ENCODE measurements at places on chromosomes 7 and 10. TPM values are rescaled to one million over a fixed set of nuclear protein-coding genes. Genes with fewer than 3 reads are reported as not detected.

Gene ANKRD61
- total RNA-seq, result not detected

Gene DENND2A
- total RNA-seq, result 25.4 TPM

Gene ASZ1
- total RNA-seq, result not detected

Gene ZNHIT1
- total RNA-seq, result 42.4 TPM

Gene TWNK
- 13.3 TPM for total RNA-seq

Gene WDR91
- 1.5 TPM for total RNA-seq

Gene ZNF117
- total RNA-seq, result 0.94 TPM

Gene CHAT
- not detected for total RNA-seq

DNA sequence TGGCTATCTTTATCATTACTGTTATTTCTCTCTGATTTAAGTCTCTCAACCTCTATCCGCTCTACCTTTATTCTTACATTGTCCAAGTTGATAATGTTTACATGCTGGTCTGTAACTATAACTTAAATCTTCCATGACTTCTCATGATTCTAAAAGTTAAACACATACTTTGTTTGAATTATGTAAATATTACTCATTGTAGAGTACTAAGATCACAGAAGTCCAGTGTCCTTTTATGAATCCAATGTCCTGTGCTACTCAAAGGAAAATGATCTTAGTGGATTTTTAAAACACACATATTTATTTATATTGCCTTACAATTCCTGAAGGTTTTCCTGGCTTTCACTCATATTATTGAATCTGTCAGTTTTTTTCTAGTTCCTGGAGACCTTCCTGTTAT lies 70.9 kb downstream of the BBS9 start:
- no peak for DNase-seq

DNA sequence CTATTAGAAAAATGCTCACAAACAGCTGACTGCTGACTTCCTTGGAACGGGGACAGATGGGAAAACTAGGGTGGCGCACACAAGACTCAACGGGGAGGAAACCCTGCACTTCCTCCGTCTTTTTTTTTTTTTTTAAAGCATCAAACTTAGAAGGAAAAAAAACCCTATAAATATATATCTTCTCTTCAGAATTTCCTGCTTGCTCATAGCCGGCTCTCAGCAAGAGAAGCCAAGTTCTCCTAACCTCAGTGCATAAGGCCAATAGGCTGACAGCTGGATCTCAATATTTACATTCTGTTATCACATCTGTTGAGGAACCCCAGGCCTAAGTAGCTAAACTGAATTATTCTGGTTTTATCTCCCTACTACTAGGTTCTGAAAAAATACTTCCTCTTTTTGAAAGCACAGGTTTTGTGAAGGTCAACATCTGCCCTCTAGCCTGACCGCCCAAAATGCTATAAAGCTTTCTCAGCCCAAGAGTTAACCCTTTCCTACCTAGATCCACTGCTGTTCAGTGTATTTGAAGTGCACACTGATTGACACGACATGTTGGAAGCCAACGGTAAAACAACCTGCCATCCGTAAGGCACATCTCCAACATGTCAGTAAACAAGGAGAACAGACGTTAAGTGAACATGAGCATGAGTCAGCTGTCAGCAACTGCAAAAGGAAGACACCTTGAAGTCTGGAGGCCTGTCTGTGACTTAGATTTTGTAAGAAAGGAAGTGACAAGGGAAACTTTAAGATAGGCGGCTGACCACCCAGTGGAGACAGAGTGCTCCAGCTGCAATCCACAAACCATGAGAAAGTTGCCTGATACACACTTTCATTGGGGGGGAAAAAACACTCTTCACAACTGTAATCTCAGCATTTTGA lies 83.8 kb downstream of the EBLN1 start:
- no peak for DNase-seq

DNA sequence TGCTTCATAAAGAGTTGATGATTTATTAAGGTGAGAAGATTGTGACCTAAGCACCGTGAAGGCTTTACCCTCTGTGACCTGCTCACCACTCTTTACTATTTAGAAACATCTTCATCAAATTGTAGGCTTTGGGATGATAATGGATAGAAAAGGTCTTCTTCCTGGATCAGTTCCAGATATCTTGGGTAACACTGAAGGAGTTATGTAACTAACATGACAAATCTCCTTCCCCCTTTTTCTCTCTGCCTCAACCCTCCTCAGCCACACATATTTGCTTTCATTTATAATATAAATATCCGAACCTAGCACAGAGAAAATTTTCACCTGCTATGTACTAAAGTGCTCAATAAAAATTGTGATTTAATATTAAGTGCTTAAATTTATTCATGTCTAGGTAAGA lies 151.5 kb downstream of the FRMD4A start:
- no peak for DNase-seq

GRCh38 chr7:85239109-85239508 lies 52.3 kb upstream of the SEMA3D start:
- no peak for DNase-seq

GRCh38 chr7:22542669-22543068 lies 42.7 kb upstream of the STEAP1B start:
- no peak for DNase-seq

GRCh38 chr10:71274901-71275796 lies 43.9 kb upstream of the SLC29A3 start:
- no peak for DNase-seq

DNA sequence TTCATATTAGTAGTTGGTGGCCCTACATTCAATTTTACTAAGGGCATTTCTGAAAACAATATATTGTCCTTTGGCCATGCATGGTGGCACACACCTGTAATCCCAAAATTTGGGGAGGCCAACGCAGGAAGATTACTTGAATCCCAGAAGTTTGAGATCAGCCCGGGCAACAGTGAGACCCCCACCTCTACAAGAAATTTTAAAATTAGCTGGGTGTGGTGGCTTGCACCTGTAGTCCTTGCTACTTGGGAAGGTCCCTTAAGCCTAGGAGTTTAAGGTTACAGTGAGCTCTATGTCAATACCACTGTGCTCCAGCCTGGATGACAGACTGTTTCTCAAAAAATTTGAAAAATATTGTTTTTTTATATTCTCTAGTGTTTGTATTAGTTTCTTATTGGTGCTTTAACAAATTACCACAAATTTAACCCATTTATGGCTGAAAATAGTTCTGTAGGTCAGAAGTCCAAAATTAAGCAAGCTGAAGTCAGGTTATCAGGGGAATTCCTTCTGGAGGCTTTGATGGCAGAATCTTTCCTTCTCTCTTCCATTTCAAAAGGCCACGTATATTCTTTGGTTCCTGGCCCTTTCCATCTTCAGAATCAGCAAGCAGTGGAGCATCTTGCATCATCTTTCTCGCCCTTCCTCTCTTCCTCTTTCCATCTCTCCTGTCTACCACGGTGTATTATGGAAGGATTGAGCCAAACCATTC lies 12.4 kb downstream of the CBX3 start:
- DNase-seq, result no peak

- no peak for DNase-seq
Observed at GRCh38 chr7:141016349-141016748, 1.6 kb upstream of the MRPS33 start.

DNA sequence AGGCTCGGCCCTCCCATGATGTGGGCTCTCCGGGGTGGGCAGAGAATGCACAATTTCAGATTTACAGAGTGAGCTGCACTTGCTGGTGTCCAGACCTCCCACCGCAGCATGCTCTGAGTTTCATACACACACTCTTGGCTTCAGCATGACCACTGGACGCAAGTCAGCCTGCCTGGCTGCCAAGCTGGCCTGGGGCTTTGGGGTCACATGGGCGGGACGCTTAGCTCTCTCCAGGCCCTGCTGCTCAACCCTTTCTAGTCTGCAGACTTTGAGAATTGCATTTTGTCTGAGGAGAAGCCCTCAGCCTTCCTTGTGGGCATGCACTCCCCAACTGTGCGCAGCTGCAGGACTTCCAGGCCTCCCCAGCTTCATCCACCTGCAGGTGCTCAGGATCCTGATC lies 5.7 kb downstream of the CYP2E1 start:
- DNase-seq, result no peak

DNA sequence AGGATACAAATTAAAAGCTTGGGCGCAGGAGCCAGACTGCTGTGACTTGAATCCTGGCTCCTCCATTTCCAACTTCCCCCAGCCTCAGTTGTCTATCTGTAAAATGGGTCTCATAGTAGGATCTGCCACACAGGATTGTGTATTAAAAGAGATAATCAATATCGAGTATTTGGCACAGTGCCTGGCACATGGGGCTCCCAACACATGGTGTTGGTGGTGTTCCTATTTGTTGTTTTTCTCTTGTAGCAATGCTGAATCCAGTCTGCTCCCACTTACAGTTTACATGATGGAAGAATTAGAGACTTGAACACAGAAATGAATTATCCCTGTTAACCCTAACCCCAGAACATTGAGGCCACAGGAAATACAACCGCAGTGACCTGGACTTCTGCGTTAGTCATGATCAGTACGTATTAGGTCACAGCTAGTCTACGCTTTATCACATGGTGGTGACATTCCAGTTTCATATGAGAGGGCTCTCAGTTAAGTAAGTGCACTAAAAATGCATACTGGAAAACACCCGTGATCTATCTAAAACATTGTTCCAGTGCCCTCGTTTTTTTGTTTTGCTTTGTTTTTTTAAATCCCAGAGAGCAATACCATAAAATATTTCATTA lies 169.5 kb upstream of the KLF14 start:
- no peak for DNase-seq

DNA sequence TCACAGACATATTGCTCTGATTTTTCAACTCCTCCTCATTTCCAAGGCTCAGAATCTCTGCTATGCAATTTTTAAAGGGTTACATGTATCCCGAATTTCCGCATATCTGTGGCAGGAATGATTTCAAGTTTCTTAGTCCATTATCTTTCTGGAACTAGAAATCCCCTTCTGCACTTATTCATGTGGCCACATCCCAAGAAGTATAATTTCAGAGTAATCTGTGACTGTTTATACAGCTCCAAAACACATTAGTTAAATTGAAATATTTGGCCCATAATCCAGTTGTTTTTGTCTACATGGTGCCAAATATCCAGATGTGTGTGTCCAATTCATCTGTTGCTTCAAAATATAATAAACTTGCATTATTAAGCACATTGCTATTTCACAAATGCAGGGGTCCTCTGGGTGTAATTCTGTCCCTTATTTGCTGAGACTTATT lies 271.2 kb downstream of the ARHGAP12 start:
- DNase-seq, result no peak

- no peak for DNase-seq
Observed at GRCh38 chr7:28873365-28873764, 84.8 kb downstream of the TRIL start.

DNA sequence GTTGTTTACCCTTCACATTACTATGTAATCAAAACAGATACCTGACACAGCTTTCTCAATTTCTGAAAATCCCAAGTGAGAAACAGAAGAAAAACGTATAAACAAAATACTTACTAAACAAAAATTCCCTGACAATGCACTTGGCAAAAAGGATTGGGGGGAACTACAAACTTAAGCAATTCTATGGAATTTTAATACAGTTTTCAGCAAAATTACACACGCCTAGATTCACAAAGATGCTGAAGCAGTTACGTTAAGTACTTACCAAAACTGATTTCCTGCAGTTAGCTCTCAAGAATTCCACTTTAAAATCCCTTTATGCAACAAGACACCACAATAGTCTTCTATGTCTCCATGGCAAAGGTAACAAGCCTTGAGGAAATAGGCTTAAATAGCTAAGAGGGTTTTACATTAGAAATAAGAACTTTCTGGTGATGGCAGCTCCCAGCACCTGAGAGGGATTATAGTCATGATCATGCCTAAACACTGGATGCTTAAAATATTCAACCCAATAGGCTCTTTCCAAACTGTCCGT lies 10.8 kb downstream of the TOMM7 start:
- no peak for DNase-seq

DNA sequence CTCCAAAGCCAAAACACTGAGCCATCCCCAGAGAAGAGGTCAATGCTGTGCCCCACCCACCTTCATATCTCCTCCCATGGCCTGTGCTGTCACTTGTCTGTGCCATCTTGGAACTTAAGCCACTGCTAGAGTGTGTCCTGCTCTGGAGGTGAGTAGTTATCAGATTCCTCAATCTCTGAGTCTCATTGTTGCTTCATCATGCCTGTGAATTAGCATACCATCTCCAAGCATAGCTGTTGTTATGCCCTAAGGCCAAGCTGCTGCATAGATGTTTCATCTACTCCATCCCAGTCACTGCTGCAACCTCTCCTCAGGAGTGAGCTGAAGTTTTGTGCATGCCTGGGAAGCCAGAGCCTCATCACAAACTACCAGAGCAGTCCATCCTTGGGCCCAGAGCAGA lies 349.0 kb downstream of the ZWINT start:
- no peak for DNase-seq

- peak; percentile 8 for DNase-seq
Observed at GRCh38 chr10:88385601-88386203, 197.4 kb downstream of the RNLS start.

DNA sequence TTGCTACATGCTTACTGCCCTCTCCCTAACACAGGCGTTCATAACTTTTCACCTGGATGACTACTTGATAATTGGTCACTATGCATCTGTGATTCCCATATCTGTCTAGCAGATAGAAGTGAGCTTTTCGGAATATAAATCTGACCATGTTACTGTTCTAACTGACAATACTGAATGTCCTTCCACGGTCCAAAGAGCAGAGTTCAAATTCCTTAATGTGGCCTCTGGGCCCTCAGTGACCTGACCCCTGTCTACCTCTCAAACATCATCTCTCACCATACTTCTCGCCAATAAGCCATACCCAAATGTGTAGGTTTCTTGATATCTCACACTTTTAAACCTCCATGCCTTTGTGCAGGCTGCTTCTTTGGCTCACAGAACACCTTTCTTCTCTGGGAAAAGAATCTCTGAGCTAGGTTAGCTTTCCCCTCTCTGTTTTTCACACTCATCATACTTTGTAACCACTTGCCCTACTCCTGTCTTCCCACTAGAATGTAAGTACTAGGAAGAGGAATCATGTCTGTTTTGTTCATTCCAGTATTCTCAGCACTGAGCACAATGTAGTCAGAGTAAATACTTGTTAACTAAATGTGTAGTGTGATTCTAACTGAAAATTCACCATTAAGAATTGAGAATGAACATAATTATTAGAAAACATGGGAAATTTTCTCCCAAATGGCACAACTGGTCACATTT lies 39.2 kb upstream of the LRRC17 start:
- no peak for DNase-seq
